CD4-positive, alpha-beta T cell treated with Interferon gamma for 1 hour (primary cell): ENCODE measurements at places on chromosomes 1 and 21.

GRCh38 chr1:117398957-117399356 lies 31.7 kb downstream of the MAN1A2 start:
- no peak for DNase-seq

- DNase-seq: no peak
These were observed 109.4 kb downstream of the RGL1 start for GRCh38 chr1:183914276-183914675.

GRCh38 chr1:1603671-1604373 lies 3.9 kb upstream of the FNDC10 start:
- DNase-seq: no peak

- no peak for DNase-seq
These were observed 166.5 kb downstream of the SDCCAG8 start for GRCh38 chr1:243422362-243422761.

DNA sequence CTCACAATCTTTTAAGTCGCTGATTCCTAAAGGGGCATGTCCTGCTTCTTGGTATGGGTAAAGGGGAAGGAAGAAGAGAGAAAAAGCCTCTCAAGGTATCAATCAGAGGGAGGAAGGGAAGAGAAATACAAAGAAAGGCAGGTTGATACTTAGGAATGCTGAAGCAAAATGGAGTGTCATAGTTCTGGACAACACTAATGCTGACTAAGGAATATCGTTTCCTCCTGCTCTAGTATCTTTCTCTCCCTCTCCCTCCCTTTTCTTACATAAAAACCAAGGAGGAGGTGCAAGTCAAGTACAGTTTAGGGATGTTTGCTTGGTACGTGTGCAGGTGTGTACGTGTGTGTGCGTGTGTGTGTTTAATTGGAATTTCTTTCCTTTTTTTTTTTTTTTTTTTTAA lies 44.9 kb upstream of the IL12RB2 start:
- no peak for DNase-seq

- DNase-seq: no peak
These were observed 30.6 kb downstream of the ATP1A1 start for GRCh38 chr1:116403496-116404136.

GRCh38 chr1:68624233-68624632 lies 127.4 kb upstream of the DEPDC1 start:
- no peak for DNase-seq

DNA sequence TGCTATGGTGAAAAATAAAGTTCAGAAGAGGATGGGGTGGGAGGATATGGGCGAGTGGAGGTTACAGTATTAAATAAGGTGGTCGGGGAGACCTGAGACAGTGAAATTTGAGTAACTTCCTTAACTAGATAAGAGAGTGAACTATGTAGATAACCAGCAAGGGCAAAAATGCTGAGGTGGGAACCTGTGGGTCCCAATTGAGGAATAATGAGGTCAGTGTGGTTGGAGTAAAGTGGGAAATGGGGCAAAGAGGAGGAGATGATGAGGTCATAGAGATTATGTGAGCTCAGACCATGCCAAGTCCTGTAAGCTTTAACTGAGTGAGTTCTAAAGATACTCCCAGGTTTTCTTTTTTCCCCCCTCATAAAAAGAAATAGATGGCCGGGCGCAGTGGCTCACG lies 614.6 kb upstream of the PLXNA2 start:
- DNase-seq: no peak

GRCh38 chr1:224127925-224128819 lies 14.3 kb downstream of the FBXO28 start:
- DNase-seq: no peak

GRCh38 chr1:226763905-226764264 lies 24.8 kb upstream of the ITPKB start:
- DNase-seq: no peak

DNA sequence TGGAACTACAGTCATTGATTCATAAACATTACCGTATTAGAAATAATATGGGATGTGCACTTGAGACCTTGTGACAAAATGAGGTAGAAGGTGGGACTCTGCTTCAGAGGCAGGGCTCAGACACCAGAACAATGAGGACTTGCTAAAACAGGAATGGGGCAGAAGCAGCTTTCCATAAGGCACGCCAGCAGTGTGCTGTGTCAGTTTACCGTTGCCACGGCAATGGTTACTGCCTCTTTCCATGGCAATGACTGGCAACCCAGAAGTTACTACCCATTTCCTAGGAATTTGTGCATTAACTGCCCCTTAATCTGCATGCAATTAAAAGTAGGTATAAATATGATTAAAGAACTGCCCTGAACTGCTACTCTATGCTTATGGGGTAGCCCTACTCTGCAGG lies 169.0 kb downstream of the CHRM3 start:
- no peak for DNase-seq

GRCh38 chr1:204408074-204408507 lies 3.5 kb downstream of the PPP1R15B start:
- no peak for DNase-seq

GRCh38 chr1:116931016-116931918 lies 21.6 kb downstream of the PTGFRN start:
- DNase-seq: no peak

GRCh38 chr1:96473791-96474434 lies 247.7 kb upstream of the PTBP2 start:
- DNase-seq: no peak

DNA sequence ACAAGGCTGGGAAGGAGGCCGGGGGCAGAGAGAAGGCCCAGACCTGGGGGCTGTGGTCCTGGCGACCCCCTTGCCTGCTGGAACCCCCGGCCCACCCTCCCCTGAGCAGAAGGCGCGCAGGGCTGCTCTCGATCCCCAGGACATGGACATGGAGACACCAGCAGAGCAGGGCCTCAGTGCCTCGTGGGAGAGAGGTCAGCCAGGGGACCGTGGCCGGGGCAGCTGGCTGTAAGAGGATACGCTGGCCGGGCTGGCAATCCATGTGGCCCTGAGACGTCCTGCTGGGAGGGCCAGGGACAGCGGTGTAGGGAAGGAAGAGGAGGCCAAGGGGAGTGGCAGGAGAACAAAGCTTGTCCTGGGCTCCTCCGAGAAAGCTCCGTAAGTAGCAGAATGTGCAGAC lies 132.2 kb downstream of the CASZ1 start:
- no peak for DNase-seq

DNA sequence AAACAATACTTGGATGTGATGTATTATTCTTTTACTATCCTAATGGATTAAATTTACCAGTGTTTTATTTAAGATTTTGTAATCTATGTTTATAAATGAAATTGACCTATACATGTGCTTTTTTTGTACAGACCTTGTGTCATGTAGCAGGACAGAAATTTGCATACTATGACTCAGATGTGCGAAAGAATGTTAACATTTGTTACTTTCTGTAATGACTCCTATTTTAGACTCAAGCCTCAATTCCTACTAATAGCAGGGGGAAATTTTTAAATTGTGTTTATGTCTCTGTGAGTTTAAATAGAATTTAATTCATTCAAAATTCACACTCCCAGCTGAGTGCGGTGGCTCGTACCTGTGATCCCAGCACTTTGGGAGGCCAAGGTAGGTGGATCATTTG lies 21.8 kb upstream of the RIMKLA start:
- no peak for DNase-seq

GRCh38 chr1:43049481-43049880 lies 90.8 kb upstream of the SLC2A1 start:
- DNase-seq: no peak

DNA sequence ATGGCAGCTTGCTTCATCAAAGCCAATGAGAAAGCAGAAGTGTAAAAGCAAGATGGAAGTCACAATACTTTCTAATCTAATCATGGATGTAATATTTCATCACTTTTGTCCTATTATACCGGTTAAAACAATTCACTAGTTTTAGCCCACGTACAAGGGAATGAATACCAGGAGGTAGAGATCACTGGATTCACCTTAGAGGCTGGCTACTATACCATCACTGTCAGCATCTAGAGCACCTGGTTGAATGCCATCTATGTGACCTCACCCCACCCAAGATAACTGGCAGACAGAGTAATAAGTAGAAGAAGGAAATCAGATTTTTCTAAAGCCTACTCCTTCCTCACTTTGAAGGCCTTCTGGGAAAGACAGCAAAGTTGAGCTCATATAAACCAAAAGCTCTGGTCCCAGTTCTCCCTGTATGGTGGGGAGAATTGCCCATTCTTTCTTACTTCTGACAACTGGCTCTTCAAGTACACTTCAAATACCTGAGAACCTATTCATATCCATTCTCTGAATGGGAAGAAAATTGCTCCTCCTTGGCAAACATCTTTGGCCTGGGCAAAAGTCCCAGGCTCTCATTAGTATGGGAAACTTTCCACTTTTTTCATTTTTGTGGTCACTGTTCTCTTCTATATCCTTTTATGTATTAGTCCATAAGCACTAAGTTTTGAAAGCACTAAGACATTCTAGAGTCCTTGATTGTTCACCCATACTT lies 24.8 kb downstream of the HSD3B1 start:
- no peak for DNase-seq

DNA sequence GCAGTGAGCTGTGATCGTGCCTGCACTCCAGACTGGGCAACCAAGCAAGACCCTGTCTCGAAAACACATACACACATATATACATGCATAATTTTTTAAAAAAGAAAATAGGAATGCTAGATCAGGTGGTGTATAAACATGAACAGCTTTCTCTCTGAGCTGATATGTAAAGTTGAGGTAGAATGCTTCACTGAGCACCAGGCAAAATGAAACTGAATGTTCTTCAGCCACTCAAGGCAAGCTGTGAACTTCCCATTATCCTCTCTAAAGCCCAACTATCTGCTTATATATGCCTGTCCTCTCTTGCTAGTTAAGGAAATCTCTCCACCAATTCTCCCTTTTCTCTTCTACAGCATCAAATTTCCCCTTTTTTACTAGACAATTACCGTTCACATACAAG lies 93.0 kb downstream of the NUF2 start:
- no peak for DNase-seq

DNA sequence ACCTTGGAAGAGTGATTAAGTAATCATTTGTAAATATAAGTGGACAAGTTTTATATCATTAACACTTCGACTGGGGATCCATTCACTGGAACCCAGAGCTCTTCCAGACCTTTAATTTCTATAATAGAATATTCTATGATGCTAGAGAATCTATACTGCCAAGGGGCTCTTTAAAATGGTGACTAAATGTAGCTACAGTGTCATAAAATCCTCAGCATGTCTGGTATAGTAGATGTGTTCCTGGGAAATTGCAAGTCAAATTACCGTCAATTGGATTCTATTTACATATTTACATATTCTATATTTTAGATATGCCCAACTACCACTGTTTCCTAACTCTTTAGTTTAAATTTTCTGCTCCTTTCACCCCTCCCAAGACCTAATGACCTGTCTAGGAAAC lies 30.7 kb upstream of the CCN1 start:
- no peak for DNase-seq

DNA sequence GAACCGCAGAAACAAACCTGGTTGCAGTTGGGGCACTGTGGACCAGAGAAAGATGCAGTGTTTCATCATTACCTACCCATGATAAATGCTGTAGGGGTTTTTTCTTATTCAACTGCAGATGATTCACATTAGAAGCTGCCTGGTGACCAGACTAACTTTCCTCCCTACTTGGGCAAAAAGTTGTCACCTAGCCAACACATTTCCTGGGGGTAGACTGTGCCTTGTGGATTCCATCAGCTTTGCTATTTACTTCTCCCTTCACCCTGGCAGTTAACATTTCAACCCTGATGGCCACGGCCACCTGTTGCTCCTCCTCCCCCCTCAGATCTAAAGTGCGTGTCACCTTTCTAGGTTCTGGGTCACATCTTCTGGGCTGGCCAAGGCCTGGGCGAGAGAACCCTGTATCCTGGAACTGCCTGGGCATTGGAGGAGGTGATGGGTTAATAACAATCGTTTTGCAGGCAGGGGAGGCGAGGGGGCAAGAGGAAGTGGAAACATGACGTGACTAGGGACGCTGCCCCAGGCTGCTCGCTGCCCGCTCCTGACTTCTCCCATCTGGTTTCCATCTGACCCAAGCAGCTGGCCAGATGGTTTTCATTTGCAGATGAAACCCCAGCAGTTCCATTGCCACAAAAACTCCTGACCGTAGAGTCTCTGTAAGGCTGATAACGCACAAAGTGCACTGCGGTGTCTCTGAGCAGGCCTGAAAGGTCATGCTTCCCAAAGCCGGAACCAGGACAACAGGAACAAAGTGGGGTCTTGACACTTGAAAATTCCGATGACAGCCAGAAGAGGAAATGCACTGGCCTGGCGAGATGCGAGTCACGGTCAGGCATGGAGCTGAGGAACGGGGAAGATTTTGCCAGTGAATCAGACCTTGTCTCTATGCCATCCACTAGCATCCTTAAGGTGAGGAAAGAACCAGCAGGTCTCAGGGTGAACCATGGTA lies 36.6 kb downstream of the CAPZB start:
- DNase-seq: no peak

GRCh38 chr1:177289532-177289931 lies 118.8 kb downstream of the BRINP2 start:
- no peak for DNase-seq

DNA sequence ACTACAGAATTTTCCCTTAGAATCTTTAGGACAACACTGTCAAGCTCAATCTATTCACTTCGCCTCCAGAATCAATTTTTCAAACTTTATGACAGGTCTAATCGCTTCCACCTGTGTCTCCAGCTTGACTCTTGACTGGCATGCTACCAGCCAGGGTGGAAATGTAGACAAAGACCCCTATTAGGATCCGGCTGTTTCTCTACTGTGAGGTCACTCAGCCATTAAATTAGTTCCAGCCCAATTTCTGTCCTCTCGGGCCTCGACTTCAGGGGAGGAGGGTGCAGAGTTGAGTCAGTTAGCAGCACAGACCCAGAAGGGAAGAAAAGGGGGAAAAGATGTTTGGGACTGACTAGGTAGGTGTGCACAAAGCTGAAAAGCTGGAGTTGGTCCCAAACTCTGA lies 78.5 kb downstream of the HLCS start:
- DNase-seq: no peak

GRCh38 chr1:94621395-94621794 lies 79.8 kb upstream of the F3 start:
- DNase-seq: no peak

- no peak for DNase-seq
These were observed at the start of gene HJV for GRCh38 chr1:146021622-146022402. HJV (minus strand) TSS chr1:146021735; CDS start chr1:146020231, 1,504 bp downstream.

DNA sequence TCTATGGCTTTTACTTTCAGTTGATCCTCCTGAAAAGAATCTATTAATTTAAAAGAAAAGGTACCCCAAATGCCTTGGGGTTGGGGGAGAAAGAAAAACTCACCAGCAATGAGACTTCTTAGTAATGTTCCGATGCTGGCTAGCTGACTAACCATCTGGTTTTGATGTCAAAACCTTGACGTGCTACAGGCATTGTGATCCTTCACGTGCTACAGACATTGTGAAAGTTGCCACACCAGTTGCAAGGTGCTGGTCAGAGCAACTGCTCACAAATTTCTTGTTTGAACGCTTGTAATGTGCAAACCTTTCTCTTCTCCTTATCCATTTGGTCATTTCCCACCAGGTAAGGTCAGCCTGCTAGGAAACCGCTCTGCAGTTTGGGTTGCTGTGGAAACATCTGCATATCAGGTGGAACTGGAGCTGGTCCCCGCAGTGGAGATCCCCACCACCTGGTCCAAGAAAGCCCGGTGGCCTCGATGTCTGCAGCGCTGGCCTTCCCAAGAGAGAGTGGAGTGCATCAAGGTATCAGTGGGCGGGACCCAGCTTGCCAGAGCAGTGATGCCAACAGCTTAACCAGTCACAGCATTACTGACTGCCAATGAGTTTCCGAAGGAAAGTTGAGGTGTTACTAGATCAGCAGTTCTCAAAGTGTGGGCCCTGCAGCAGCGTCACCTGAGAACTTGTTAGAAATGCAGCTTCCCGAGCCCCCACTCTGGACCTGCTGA lies 16.1 kb downstream of the MAB21L3 start:
- no peak for DNase-seq

GRCh38 chr1:7902478-7903085 lies 38.1 kb downstream of the TNFRSF9 start:
- DNase-seq: peak; percentile 47
